ENCODE measurements at places on chromosomes 5 and 9.

DNA sequence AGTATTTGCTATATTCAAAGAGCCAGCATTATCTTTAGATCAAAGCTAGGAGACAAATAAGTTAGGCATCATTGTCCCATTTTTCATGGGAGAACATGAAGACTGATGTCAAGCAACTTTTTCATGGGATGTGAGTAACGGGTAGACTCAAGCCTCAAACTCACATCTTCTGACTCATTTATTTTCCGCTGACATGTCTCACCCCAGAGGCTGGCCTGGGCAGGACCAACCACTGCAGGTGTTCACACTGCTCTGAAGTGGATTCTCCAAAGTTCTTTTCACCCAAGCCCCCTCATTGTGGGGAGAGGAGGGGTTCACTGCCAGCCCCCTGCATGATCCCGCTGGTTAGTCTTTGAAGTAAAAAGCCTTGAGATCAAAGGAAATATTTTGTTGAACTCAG, 34.9 kb upstream of the BASP1 start:
- DNase-seq, result no peak

- no peak for DNase-seq
Measured at GRCh38 chr9:99411479-99412115, 189.5 kb downstream of the SEC61B start.

DNA sequence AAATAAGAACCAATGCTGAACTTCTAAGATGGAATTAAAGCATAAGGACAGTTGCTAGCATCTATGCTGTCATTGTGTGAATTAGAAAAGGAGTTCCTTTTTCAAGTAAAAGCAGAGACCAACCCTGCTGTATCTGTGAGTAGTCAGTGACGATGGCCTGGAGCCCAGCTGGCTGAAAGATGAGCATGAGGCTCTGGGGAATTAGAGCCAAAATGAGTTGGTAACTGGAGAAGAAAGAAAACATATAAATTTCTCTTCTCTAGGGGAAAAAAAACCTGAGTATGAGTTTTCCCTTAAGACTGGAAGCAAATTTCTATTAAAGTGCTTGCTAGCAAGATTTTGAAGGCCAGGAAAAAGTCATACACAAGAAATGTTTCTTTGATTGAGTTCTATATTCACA, 1.6 kb upstream of the SPZ1 start:
- DNase-seq, result no peak

- DNase-seq, result no peak
Measured at GRCh38 chr9:1034271-1034670, 15.9 kb upstream of the DMRT2 start.

GRCh38 chr9:98860871-98861293, 53.4 kb downstream of the GALNT12 start:
- DNase-seq, result no peak

GRCh38 chr9:68947015-68947414, 66.9 kb downstream of the PRKACG start:
- no peak for DNase-seq

DNA sequence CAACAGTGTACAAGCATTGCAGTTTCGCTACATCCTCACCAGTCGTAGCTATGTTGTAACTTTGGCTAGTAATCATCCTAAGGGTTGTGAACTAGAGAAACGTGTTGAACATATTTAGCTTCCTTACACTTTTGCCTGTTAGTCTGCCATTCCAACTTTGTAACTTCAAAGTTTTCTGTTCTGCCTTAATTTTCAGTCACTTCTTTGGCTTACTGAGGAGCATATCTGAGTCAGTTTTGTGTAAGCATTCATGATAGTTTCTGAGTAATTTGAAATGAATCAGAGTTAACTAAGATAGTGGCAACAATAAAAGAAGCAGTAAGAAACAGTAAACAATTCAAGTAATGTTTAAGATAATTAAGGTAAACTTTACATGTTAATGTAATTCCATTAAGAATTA, 58.9 kb upstream of the MCCC2 start:
- no peak for DNase-seq

DNA sequence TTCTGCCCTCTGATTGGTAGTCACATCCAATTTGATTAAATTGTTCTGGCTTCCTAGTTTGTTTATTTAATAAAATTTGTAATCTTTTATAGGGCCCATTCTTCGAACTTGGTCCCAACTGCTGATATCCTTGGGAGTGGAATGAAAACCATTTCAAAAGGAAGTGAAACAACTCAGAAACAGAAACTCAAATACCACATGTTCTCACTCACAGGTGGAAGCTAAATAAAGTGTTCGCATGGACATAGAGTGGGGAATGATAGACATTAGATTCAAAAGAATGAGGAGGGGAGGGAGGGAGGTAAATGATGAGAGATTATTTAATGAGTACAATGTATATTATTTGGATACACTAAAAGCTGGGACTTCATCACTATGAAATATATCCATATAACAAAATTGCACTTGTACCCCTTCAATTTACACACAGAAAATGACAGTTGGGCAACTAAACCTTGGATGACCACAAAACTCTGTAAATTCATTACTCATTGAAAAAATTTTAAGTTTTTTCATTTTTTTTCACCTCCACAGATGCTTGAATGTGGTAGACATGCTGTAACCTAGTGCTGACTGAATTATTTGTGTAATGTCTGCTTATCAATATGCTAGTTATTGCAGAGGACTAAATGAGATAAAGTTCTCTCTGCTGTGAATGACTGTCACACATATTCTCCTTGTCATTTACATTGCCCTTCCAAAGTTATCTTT, 16.0 kb downstream of the ATP10B start:
- DNase-seq, result no peak

GRCh38 chr9:99054581-99054980, 50.3 kb upstream of the TGFBR1 start:
- no peak for DNase-seq

DNA sequence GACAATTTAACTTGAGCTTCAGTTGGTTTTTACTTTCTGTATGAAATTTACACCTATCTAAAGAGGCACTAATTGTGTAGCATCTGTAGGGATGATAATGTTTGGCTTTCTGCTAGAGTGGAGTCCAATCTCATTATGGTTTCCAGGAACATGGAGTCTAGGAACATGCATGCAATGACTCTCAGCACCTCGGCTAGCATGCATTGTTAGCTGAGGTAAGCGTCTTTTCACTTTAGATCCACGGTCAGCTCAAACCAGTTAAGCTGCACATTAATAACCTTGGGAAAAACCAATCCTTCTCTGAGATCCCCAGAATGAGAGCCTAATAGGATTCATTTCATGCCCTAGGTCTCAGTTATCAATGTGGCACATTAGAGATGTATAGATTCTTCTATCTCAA, 7.8 kb upstream of the GDA start:
- no peak for DNase-seq

DNA sequence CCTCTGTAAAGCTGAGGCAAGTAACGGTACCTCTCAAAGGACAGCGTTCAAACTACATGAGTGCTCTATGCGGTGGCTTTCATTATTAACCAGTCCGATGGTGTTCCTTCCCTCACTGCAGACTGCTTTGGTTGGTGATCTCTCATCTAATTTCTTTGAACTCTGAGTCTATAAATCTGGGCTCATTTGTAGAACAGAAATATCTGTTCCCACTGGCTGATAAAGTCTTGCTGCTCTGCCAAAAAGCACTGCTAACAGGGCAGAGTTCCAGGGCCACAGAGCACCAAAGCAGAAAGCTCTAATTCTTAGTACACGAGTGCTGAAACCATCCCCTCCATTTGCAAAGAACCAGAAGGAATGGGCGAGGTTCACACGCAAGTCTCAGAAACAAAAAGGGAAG, 81.9 kb downstream of the MED27 start:
- DNase-seq, result no peak

GRCh38 chr9:84947412-84947972, 278.0 kb downstream of the NTRK2 start:
- DNase-seq, result no peak

GRCh38 chr9:123482295-123482968, 126.4 kb downstream of the CRB2 start:
- DNase-seq, result no peak

DNA sequence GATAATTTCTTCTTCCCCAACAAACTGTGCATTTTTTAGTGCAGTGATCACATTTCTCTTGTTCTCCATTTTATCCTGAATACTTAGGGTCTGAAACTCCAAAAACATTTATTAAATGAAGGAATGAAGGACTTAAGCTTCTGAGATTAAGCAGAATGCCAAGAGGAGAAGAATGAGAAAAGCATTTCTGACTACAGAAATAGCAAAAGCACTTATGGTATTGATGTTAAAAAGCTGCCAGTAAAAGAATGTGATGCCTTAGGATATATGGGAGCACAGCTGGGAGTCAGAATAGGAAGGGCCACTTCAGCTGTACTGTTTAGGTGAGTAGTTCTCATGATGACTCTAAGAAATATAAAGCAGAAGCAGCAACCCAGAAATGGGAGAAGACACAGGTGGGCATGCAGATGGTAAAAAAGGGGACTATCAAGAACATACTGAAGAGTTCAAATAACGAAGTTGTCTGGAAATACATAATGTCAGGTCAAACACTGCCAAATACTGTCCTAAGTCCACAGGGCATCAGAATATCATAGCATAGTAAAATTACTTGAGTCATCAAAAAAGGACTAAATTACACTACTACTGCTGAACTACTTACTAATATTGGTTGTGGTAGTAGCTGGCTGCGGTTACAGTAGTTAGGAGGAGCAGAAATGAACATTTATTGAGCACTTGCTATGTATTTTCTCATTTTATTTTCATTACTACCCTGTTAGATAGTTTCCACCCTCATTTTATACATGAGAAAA, 132.7 kb downstream of the MAPKAP1 start:
- no peak for DNase-seq

GRCh38 chr5:154541553-154541952, 63.5 kb upstream of the HAND1 start:
- no peak for DNase-seq
